Activated effector memory CD4-positive, alpha-beta T cell treated with Interleukin-2 at 50 U/mL for 16 hours (primary cell): ENCODE measurements at places on chromosomes 7 and 10.

- peak; percentile 63 for DNase-seq
These were observed 24.8 kb downstream of the AGAP3 start for GRCh38 chr7:151110941-151111645.

DNA sequence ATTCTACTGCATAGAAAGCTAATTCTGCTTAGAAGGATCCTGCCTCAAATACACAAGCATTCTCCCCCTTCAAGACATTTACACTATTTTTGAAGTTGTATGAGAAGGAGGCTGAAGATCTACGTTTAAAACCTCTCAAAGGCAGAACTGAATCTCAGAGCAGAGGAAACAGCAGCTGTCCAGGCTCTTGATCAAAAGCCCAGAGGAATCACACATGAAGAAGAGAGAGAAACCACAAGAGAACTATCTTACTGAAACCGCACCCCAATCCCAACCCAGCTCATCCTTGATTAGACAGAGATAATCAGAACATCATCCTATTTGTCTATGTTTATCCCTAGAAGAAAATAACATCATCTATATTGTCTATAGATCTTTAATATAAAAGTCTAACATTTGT lies 2.2 kb upstream of the DNAJC1 start:
- no peak for DNase-seq

DNA sequence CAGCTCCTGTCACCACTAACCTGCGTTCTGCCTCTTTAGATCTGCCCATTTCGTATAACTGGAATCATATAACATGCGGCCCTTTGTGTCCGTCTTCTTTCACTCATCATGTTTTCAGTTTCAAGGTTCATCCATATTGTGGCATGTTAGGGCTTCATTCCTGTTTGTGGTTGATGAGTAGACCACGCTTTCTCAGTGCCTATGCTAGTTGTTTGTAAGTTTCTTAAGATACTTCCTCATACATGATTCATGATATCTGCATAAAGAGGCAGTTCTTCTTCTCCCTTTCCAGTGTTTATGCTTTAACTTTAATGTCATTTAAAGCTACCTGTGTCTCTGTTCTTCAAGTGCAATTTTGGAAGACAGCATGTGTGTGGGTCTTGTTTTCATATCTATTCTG lies 79.5 kb upstream of the FAM20C start:
- DNase-seq, result no peak

DNA sequence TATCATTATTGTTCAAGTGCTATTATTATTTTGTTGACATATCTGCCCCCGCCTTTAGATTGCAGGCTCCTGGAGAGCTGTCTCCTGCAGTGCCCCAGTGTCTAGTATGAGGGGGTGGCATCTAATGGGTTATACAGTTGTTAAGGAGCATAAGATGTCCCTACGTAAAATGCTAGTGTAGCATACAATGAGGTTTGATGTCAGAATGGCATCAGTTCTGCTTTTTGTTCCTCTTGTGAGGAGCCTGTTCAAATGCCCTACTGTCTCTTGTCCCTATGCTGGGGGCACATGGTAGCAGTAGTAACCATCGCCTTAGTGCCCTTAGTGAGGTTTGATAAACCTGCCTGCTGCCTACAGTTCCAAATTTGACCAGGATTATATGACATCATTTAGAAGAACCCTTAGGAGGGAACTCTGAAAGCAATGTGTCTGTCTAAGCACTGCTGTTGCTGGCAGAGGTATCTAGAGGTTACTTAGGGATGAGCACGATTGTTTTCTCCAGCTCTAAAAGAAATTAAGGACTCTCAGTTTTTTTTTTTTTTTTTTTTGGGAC lies 9.7 kb downstream of the CREM start:
- no peak for DNase-seq
